ENCODE measurements at places on chromosomes 2 and 18.

GRCh38 chr2:7592618-7593140 is 675.5 kb downstream of the RNF144A start:
- DNase-seq, result no peak

GRCh38 chr2:212882626-212883025 is 268.8 kb downstream of the IKZF2 start:
- no peak for DNase-seq

DNA sequence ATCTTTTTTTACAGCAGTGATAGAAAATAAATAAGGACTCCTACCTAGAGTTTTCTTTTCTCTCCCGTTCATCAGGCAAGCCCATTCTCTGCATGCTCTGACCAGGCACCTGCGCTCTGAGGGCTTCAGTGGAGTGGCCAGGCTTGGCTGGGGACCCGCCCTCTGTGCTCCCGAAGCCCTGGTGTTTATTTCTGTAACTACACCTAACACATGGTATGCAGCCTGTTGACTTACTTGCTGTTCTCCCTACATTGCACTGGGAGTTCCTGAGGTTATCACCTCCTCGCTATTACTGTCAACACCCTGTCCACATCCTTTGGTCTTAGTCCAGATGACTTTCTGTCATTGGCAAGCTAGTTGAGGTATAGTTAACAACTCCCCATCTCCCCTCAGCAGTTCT is 317.7 kb downstream of the LPIN1 start:
- DNase-seq, result no peak

DNA sequence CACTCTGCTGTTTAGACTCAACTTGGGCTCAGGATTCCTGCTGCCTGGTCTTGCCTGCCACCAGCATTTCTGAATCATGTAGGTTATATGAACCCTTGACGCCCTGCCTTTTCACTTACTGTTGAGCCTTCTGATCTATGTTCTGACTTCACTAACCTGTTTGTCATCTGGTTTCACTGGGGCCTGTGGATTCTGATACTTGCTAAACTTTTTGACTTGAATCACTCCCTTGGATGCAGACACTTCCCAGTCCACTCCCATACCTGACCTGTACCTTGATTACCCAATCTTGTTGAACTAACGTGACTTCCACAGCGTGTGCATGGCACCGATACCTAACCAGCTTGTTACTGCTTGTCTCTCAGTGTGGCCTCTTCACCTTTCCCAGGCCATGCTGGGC is 35.6 kb upstream of the SPAG16 start:
- no peak for DNase-seq

- DNase-seq, result no peak
These were observed 153.5 kb upstream of the CAVIN2 start for GRCh38 chr2:192000196-192000980.

DNA sequence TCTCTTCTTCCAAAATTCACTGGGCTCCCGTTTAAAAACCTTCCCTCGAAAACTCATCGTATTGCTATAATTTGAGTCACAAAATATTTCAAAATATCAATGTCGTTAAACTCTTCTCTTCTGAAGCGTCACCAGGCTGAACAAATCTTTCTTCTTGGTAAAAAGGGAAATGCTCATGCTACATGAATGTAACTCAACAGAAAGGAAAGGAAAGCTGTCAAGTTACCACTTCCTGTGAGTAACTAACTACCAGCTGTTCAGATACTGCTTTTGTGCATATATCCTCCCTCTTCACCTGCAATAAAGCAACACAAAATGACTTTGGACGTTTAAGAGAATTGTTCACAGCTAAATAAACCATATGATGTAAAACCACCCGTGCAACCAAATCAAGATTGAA is 95.4 kb downstream of the DOCK10 start:
- peak; percentile 89 for DNase-seq

- DNase-seq, result peak; percentile 84
These were observed at the start of gene NCL for GRCh38 chr2:231463698-231464575. Gene NCL (minus strand): TSS chr2:231464484. CDS start chr2:231464353, 131 bp downstream.

DNA sequence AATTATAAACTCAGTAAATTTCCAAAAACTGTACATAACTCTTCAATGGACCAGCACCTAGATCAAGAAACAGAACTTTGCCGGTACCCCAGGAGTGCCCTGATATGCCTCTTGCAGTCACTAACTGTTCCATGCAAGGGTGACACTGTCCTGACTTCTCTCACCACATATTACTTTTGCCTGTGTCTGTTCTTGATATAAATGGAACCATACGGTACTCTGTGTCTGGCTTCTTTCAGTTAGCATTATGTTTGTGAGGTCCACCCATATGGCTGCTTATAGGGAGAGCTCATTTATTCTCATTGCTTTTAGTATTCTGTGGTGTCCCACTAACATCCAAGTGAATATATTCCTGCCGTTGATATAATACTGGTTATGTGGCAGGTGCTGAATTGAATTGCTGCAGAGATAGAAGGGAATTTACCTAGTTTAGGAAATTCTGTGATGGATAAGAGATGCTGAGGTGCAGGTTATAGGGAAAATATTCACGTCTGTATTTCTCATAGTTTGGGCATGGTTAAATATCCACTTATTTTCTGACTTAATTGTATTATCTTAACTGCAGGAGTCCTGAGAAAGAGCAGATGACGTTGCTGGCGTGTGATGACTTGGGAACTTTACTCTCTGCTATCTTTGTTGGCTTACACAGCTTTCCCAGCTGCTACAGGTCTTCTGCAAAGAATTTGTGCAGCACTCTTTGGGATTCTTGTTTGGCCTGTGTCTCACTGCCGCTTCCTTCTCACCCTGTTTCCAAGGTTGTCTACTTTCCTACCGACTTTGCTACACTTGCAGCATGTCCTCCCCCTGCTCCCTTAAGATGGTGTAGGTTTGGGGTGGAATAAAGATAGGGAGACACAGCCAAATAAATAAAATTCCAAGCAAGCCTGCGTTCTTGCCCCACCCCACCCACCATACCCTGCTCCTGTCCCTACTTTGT is 107.9 kb downstream of the MAP4K4 start:
- DNase-seq, result no peak

DNA sequence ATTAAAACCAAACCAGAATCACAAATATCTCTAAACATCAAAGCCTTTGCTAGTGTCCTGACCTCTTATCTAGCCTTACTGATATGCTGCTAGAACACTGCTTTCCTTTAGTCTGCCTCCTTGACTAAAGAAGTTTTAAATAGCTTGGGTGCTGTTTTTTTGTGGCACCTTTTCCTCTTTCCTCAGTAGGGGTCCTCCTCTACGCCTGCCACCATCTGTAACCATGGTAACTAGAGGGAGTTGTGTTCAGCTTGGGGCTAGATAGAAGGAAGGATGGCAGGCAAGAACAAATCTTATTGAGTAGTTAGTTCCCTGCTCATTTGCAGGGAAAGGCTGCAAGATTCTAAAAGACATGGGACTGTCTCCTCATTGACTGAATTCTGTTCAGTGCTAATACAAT is 86.0 kb downstream of the TAF4B start:
- no peak for DNase-seq

DNA sequence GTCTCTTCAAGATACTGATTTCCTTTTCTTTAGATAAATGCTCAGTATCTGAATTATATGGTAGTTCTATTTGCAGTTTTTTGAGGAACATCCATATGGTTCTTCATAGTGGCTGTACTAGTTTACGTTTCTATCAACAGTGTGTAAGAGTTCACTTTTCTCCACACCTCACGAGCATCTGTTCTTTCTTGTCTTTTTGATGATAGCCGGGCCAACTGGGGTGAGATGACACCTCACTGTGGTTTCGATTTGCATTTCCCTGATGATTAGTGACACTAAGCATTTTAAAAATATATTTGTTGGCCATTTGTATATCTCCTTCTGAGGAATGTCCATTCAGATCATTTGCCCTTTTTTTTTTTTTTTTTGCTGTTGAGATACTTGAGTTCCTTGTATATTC is 458.8 kb downstream of the SETBP1 start:
- no peak for DNase-seq

- DNase-seq, result no peak
These were observed 147.1 kb upstream of the OTOS start for GRCh38 chr2:240287496-240288086.

- DNase-seq, result no peak
These were observed 192.0 kb downstream of the MTX2 start for GRCh38 chr2:176461098-176461808.

DNA sequence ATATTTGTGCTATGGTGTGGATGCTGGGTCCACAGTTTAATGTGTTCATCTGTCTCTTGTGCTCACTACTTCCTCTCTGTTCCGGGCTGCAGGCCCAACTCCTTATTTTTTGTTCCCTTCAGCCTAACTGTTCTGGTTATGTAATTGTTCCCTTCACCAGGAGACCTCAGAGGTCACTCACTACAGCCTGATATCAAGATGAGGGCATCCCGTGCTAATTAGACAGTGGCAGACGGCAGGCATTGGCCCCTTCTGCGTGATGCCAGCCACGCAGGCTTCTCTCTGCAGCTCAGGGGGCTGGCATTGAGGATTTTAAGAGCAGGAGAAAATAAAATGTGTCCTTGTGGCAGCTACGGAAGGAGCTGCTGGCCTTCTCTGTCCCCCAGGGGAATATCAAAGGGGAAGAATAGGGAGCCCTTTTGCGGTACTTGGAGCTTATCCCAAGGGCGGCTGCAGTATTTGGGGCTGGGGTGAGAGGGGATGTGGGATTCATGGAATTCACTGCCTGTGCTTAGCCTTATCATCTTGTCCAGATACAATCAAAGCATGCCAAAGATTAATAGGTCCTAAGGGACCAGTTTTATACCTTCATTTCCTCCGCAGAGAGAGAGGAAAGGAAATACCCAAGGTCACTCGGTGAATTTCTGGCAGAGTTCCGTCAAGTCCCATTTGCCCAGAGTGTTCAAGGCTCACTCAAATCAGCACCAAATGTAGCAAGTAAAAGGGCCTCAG is 53.3 kb upstream of the TRIB2 start:
- no peak for DNase-seq

DNA sequence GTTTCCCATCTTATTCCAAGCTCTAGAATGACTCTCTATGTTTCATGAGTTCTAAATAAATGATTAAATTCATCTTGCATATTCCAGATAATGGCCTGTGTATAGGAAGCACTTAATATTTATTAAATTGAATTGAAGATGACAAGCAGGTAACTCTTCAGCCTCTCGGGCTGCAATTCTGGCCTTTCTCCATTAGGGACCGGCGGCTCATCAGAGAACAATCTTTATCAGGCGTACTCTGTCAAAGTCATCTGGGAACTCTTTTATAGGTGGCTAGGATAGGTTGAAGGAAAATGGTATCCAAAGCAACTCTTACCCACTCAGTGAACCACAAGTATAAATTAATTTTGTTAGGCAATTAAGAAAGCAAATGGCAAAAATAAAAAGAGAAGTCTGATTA is 308.5 kb downstream of the NOL4 start:
- DNase-seq, result no peak

DNA sequence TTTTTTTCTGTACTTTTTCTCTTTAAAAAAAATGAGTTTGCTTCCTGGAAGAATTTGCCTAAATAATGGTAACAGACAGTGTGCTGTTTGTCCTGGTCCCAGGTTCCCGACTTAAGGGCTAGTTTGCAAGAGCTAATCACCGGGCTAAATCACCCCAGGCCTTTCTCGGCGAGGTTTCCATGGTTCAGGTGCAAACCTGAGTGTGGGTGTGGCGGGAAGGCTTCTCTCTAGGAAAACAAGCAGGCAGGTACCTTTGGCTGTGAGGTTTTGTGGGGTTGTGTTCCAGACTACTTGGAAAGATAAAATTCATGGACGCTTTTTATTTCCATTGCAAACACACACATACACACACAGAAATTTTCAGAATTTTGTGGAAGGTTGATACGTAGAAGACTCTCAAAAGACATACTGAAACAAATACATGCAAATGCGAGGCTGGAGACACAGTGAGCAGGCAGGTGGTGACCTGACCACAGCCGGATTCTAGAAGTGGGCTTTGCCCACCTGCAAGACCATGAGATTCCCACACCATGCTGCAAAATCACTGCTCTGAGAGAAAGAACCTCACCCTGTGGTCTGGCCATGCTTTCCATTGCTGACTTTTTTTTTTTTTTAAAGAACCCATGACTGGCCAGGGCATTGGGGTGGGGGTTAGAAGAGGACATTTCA is 815 bp downstream of the CNDP1 start:
- DNase-seq, result no peak

- DNase-seq, result peak; percentile 46
These were observed 11.0 kb downstream of the TTN start for GRCh38 chr2:178796079-178796677.

DNA sequence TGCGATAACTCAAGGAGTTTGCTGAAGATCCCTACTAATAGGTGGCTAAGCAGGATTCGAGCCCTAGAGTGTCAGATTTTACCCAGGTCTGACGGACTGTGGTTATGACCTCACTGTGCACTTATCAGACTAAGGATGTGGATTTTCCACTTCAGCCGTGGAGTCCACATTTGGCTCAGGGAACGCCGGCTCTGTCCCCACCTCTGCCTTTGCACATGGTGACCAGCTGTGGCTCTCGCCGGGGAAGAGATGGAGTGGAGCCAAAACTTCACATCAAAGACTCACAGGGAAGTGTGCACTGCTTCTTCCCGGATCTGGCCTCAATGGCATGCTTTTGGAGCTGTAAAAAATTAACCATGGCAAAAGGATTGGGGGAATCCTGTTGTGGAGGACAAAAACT is 249.3 kb upstream of the APCDD1 start:
- no peak for DNase-seq

- DNase-seq, result peak; percentile 26
These were observed 19.5 kb downstream of the TRAF3IP1 start for GRCh38 chr2:238339814-238340213.

DNA sequence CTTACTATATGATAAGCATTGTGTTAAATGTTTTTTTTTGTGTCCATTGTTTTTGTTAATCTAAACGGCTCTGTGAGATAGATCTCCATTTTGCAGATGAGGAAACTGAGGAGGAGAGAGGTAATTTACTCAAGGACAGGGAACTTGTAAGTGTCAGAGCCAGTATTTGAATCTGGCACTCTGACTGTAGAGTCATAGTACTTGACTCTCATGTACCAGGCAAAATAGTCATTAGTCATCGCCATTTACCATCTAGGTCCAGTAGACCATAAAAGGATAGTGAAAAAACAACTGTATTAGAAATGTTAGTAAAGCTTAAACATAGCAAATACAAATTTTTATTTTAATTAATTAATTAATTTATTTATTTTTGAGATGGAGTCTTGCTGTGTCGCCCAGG is 4.8 kb downstream of the PSMD14 start:
- DNase-seq, result no peak

DNA sequence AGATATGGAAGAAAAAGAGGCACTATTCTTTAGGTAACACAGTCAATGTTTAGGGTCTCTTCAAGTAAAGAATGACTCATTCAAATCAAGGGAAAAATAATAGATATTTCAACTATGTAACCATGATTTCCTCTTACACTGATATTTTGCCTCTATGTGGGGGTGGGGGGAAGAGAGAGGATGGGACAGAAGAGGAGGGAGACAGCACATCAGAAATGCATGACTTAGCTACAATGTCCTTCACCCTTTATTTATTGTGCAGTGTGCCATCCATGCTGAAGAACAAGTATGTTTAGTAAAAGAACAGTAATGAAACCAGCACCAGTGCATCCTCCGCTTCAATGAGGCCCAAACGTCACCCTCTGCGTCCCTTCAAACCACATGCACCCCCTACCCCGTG is 204.8 kb downstream of the HDAC4 start:
- no peak for DNase-seq

All from NB4 (cell line).